ENCODE measurements at places on chromosomes 5 and 9.
A peak's percentile ranks its signal among the peaks of the same experiment; 100 is the strongest.

DNA sequence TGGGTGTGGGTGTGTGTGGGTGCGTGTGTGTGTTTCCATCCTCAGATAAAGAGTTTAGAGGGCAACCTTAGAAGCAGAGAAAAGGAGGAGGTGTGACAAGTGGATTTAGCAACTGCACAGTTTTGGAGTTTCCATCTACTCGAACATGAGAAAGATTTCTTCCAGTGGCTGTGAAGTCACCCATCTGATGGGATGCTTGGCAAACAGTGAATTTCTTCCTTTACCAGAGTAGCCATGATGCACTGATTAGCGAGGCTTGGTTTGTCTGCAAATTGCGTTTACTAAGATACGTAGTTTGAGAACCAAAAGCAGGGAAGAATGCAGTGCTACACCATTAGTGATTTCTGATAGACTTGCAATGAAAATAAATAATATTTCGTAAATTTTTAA lies 791 bp upstream of the STARD4 start:
- no peak for DNase-seq

DNA sequence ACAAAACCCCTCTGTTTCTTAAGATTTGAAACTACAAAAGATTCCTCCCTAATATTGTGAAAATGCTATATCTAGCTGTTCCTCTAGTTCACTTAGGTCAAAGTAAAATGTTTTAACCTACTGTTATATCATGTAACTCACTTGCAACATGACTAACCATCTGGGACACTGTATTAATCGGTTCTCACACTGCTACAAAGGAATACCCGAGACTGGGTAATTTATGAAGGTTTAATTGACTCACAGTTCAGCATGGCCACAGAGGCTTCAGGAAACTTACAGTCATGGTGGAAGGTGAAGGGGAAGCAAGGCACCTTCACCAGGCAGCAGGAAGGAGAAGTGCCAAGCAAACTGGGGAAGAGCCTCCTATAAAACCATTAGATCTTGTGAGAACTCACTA lies 34.7 kb downstream of the DIMT1 start:
- DNase-seq, result no peak

GRCh38 chr5:172886476-172886875 lies 52.4 kb downstream of the ERGIC1 start:
- DNase-seq, result no peak

DNA sequence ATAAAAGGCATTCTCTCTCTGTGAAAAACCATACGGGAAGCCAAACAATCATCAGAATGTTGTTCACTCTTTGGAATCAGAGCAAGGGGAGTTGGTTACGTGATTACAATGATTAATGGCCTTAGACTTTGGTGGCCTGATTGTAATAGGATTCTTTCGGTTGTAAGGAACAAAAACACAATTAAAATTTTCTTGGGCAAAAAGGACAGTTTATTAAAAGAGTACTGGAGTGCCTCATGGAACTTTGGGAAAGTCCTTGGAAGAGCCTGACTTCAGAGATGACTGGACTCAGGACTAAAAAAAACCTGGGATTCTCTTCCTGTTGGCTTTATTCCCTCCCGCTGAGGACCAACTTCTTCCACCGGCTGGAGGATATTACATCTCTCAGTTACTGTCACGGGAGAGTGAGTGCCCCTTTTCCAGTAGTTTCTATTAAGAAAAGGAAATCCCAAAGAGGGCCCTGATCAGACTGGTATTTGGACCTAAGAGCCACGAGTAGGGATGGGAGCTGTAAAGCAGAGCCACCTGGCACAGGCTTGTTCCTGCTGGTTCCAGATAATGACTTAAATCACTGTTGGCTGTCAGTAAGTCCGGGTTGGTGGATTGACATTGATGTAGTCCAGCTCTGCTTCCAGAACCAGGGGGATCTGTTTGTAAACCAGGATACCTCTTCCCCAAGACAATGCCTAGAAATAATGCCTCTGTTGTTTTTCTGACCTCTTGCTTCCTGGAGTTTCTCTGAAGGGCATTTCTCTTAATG lies 53.9 kb downstream of the CFAP95 start:
- peak; percentile 31 for DNase-seq

DNA sequence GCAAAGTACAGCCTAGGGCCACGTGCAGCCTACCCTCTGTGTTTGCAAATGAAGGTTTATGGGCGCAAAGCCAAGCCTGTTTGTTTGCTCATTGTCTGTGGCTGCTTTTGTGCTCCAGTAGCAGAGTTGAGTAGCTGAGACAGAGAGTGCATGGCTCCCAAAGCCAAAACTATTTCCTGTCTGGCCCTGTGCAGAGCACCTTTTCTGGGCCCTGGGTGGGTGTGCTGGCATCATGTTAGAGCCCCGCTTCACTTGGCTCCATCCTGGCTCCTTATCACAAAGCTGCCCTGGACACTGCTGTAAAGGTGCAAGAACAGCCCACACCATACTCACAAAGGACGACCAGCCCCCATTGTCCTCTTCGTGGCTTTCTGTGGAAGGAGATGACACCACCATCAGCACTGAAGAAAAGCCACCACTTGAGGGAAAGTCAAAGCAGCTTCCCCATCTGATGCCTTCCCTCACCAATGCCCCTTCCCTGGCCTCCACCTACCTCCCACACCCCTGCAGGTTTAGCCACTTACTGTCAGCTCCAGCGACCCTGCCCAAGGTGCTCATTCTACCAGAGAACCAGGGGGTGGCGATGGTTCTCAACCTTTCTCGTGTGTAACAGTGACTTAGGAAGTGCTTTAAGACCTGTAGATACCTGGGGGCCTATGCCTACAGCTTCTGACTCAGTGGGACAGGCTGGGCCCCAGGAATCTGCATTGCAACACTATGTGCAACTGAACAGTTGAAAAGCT lies 23.4 kb downstream of the LCP2 start:
- DNase-seq, result peak; percentile 91

GRCh38 chr9:113131689-113132151 lies 19.1 kb upstream of the SLC31A2 start:
- peak; percentile 51 for DNase-seq

DNA sequence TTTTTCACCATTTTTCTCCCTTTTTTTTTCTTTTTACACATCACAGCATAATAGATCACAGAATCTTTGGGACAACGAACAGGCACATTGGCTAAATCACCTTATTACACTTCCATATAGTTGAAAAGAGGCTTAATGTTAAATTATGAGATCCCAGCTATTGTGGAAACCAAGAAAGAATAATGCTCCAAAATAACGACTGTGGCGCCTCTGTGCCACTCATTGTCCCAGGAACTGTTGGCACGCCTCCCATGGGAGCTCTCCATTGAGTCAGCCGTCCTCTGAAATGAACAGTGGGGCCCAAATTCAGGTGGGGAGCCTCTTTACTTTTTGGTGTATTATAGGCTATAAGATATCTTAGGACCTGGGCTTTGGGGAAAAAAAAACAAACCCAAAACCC lies 82.2 kb upstream of the NFIB start:
- DNase-seq, result no peak

GRCh38 chr5:171493646-171494393 lies 74.4 kb downstream of the FGF18 start:
- DNase-seq, result no peak

Measured in mesendoderm (in vitro differentiated cells).